ENCODE measurements at places on chromosomes 7 and 10.
A peak's percentile ranks its signal among the peaks of the same experiment; 100 is the strongest.

DNA sequence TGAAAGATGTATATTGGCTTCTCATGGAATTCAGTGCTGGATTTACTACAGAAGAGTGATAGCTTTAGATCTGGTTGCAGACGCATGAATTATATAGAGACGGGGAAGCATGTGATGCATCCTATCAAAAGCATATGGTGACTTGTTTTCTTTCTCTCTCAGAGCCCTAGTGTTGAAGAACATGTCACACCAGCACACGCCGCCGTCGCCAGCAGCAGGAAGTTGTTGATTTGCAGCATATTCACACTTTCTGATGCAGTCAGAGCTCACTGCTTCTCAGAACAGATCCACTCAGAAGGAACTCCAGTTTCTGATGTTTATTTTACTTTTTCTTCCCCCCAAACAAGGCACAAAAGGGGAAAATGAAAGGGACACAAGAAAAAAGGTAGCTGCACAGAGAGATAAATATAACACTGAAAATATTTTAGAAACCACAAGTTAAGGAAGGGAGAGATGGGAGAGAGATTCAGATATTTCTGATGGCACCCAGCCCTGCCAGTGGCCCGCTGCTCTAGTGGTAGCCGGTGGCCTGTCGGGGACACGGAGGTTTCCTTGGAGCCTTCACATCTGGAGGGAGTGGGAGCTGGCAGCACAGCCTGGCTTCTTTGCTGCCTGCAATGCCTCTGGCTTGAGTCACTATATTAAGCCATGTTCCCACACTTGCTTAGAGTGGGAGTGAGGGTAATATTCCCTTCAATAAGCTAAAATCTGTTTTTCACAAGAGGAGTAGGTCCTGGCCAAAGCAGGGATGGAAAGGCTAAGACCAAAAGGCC lies 123.2 kb downstream of the NRP1 start:
- peak; percentile 10 for DNase-seq

DNA sequence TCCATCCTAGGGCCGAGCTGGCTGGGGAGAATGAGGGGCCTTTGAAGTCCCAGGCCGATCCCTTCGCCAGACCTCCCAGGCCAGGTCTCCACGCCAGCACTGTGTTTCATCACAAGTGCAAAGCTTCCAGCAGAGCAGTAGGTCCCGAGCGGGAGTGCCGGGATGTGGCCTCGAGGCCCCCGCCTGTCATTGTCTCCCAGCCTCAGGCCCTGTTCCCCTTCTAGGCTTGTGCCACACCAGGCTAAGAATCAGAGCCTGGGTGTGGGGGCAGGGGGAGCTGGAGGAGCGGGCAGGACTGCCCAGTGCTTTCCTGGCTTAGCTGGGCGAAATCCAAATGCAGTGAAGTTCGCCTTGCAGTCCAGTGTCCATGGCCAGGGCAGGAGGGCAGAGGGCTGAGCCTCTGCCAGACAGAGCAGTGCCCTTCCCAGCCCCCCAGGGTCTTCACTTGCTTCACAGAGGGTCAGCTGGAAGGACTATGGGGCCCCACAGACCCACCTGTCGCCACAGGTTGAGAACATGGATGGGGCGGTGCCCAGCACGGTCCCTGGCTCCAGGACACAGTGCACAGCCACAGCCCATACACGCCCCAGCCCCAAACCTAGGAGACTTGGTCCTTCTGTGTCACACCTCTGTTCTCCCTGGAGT lies 20.2 kb upstream of the PFKFB3 start:
- no peak for DNase-seq

DNA sequence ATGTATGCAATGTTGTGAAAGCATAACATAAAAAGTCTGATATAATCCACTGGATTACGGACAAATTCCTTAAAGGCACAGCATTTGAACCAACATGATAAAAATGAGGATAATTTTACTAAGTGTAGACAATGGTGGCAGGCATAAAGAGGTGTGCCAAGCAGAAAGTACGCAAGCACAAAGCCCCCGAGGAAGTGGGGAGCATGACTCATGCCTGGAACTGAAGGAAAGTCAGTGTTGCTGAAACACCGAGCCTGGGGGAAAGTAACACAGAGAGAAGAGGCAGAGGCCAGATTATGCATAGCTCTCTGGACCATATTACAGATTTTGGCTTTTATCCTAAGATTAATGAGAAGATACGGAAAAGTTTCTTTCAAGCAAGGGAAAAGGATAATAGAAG lies 490.0 kb upstream of the PHF14 start:
- no peak for DNase-seq

DNA sequence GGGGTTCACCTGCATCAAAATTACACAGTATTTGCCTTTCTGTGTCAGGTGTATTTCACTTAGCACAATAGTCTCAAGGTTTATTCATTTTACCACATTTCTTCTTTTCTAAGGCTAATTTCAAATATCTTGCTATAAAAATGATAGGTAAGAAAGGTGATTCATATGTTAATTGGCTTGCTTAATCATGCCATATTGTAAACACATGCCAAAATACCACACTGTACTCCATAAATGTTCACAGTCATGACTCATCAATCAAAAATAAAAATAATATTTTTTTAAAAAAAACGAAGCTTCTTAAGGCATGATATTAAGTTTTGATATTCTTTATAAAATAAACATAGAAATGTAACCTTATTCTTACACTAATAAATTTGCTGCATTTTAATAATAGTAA lies 947.1 kb downstream of the GRM8 start:
- no peak for DNase-seq

- DNase-seq, result no peak
Measured at GRCh38 chr7:93150200-93150835, 2.1 kb upstream of the SAMD9L start.

DNA sequence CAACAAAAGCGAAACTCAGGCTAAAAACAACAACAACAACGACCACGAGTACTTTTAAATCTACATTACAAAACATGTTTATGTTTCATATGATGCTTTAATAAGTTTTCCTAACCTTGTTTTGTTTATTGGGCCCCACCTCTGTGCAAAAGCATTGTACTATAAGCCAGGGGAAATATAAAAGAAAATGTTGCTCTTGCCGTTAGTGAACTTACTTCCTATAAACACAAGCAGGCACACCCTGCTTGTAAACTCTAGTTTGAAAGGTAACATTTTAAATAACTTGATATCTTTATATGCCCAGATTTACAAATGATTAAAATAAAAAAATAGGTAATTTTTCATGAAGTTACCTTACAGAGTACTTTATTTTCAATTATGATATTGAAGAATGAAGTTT lies 19.2 kb upstream of the EPC1 start:
- no peak for DNase-seq

- DNase-seq, result no peak
Measured at GRCh38 chr7:150902078-150903033, 50.0 kb downstream of the AOC1 start.

DNA sequence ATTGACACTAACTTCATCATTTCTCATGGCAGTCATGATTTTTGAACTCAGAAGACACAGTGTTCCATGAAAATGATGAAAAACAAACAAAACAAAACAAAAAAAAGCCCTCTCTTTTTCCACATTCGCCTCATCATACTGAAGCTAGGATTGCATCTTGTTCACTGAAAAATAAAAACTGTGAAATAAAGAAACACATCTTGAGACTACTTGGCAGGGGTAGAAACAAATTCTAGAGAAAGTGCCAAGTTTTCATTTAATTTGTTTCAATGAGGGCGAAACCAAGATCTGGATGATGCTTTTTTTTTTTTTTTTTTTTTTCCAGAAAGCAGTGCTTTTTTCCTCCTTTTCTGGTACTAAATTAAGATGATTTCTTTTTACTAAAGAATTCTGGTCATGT lies 350.4 kb upstream of the ETV1 start:
- DNase-seq, result no peak

- DNase-seq, result no peak
Measured at GRCh38 chr10:72595436-72595835, 30.4 kb downstream of the MICU1 start.

- no peak for DNase-seq
Measured at GRCh38 chr7:151012911-151013347, 11.4 kb downstream of the ATG9B start.

DNA sequence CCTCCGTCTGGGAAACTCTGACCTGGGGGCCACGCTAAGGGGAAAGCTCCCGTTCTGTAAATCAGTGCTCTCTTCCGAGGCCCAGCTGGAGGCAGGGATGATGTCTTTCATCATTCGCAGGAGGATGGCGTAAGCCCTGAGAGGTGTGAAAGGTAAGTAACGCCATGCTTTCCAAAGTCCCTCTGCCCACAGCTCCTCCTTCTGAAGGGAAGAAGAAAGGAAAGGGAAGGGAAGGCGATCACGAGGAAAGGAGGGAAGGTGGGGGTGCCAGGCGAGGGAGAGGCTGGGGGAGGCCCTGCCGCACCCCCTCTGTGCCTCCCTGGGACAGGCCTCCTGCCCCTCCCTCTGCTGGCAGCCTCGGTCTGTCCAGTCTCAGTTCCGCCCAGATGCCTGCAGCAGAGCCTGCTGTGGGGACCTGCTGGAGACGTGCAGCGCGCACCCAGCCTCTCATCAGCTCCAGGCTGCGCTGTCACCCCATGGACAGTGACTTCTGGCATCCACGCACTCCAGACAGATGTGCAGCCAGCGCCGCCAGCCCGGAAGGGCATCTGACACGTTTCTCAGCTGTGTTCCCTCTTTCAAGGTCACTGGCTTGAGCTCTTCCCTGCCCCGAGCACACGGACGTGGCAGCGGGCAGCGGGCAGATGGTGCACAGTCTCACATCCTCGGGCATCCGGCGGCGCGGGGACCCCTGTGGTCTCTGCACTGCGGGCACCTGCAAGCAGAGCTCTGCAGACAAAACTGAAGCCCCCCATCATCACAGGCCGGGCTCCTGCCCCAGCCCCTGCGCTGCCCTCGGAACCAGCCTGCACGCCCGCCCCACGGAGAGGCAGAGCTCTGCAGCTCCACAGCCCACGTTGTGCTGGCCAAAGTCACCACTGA lies 60.6 kb downstream of the INSIG1 start:
- no peak for DNase-seq

DNA sequence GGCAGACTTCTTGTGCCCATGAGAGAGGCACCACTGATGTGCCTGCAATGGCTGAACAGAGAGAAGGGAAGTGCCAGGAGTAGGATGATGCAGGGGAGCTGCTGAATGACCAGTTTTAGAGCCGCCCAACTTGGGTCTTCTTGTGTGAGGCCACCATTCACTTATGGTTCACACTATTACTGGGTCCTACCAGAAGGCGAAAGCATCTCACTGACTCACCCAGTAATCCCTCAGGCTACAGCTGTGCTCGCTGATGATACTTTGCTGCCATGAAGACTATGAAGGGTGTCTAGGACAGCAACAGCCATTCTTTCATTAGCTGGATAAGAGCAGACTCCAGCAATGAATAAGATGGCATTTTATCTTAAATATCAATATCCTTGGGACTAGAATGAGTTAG lies 47.6 kb downstream of the PLXNA4 start:
- no peak for DNase-seq

GRCh38 chr7:1226186-1226901 lies 6.3 kb upstream of the UNCX start:
- DNase-seq, result no peak

- no peak for DNase-seq
Measured at GRCh38 chr10:79491143-79491835, 21.0 kb upstream of the EIF5AL1 start.

- DNase-seq, result no peak
Measured at GRCh38 chr7:29039821-29040578, 81.9 kb upstream of the TRIL start.

DNA sequence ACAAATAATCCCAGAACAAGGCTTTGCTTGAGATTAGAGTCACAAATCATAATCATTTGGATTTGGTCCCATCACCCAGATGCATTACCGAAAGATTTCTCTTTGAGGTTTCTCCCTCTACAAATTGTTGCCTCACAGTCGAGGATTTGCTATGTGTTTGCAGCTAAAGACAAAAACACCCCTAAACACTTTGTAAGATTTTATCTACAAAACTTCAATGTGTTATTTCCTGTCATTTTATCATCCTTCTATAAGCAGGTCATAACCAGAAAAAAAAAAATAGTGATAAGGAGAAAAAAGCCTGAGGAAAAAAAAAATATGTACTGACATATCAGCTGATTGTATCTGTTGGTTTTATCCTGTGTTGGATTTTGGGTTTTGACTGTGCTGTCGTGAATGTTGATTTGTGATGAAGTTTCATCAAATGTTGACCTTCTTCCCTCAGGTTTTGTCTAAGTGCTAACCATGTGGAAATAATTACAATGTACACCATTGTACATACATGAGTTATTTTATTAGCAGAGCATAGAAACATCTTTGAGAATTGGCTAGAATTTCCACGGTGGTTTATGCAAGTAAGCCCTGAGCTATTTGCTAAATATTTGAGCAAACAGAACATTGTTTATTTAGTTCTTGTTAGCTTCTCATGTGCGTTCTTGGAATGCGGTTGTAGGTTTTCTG lies 274.4 kb downstream of the NEBL start:
- no peak for DNase-seq

DNA sequence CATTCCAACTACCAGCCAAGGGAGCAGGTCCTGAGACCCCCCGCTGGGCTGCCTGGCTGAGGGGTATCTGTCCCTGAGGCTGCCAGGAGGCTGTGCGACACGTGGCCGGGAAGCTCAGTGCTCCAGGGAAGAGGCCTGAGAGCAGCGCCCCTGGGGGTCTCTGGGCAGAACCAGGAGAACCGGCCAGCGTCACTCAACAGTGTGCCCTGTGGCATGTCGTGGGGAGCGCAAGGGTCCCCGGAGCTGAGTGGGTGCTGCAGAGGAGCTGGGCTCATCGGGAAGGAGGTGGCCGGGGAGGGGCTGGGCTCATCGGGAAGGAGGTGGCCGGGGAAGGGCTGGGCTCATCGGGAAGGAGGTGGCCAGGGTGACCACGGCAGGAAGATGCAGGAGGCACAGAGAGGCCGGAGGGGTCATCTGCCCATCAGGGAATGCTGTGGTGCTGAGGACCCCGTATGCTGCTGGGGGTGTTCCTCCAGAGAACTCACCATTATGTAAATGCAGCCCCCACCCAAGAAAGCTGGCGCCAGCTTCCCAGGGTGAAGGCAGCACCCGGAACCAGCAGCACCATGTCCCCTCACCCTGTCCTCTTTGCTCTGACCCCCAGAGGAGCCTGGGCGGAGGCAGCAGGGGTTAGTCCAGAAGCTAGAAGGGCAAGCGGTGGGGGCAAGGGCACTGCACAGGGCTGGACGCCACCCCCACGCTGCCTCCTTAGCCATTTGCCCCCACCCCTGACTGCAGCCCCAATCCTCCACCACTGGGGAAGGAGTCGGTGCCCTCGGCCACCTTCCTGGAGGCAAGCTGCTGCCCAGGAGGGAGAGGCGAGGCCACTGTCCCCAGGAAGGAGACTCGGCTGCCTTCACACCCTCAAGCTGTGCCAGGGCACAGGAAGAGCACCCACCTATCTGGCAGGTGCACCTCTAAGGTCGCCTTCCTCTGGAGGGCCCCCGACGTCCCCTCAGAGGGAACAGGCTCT lies 33.3 kb downstream of the CALML3 start:
- no peak for DNase-seq

- DNase-seq, result no peak
Measured at GRCh38 chr7:41912851-41913567, 210.1 kb upstream of the INHBA start.

DNA sequence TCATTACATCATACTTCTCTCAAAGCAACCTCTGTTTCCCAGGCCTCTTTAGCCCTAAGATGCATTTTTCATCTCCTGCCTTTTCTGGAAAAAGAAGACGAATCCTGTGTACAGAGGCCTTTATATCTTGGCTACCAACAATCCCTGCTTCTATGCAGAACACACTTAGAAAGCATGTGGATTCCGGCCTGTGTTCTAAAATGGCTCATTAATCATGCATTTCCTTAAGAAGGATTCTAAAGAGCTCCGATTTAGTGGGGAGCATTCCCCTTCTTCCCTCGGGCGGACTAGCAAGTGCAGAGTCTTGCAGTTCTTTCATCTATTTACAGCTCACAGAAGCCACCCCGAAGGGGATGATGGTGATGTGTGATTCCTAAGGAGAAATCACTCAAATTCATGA lies 1212.9 kb downstream of the TYW1 start:
- DNase-seq, result no peak
